Fibroblast of lung (primary cell): ENCODE measurements at places on chromosomes 6 and 20. TPM values are rescaled to one million over a fixed set of nuclear protein-coding genes. Genes with fewer than 3 reads are reported as not detected.

Gene USP49
- 1.8 and 2.3 TPM in 2 replicates for total RNA-seq

Gene SIRPB2
- not detected in 2 replicates for total RNA-seq

Gene CDH4
- total RNA-seq = 2.3 and 4.8 TPM in 2 replicates

Gene PNPLA1
- not detected in 2 replicates for total RNA-seq

Gene TRIM31
- not detected in 2 replicates for total RNA-seq

Gene RAE1
- 22.9 and 27.2 TPM in 2 replicates for total RNA-seq

Gene FIG4
- total RNA-seq = 26.5 and 38.3 TPM in 2 replicates
